ENCODE measurements at places on chromosomes 4 and X.

- DNase-seq, result no peak
Observed at GRCh38 chr4:40976343-40976742, 226.6 kb downstream of the NSUN7 start.

GRCh38 chr4:101370663-101371210, 23.4 kb upstream of the PPP3CA start:
- DNase-seq, result no peak

DNA sequence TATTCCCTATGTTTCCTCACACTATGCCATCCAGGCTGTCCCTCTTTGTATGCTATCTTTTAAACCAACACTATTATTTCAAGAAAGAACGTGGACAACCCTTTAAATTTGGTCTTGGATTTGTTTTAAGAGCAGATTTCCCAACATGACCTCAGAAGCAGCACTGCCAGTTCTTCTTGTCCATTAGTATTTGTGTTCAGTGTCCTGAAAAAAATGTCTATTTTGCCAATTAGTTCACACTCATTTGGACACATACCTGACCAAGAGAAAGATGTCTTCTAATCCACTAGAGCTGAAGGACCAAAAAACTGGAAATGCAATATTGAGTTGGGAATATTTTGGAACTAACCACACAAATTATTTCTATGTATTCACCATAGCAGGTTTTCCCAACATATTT, 223.2 kb upstream of the CNKSR2 start:
- no peak for DNase-seq

GRCh38 chrX:135596495-135596894, 76.0 kb downstream of the INTS6L start:
- peak; percentile 31 for DNase-seq

- DNase-seq, result no peak
Observed at GRCh38 chrX:84475596-84475995, 26.7 kb downstream of the HDX start.

DNA sequence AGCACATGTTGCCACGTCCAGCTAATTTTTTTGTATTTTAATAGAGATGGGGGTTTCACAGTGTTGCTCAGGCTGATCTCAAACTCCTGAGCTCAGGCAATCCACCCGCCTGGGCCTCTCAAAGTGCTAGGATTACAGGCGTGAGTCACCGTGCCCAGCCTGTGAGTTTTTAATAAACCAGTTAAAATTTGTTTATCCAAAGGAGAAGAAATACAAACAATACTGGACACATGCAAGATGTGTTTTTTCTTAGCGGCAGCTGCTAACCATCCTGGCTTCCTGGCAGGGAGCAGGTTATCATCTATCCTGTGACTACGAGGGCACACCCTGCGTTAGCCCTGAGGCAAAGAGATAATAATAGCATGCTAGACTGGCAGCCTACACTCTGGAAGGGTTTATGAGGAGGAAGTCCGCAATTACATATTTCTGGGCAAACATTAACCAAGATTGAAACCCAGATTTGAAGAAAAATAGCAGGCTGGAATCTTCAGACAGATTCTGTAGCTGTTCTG, 191.4 kb downstream of the SPRY1 start:
- DNase-seq, result no peak

- no peak for DNase-seq
Observed at GRCh38 chr4:186981161-186981560, 257.5 kb upstream of the FAT1 start.

GRCh38 chr4:102843938-102844337, 16.6 kb upstream of the UBE2D3 start:
- DNase-seq, result no peak

DNA sequence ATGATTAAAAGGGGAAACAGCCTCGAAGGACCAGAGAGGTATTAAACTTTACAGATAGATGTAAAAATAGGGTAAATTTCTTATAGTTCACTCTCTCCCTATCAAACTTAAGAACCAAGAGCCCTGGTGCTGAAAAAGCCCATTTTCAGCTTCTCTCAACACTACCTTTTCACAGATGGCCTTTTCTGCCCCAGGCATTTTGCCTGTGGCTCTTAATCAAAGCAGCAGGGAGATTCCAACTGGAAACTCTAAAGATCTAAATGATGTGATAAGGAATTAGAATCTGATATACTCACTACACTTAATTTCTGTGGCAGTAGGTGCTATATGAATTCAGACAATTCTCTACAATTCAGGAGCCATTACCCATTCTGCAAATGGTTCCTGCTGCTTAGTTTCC, 60.0 kb downstream of the AMMECR1 start:
- DNase-seq, result no peak

DNA sequence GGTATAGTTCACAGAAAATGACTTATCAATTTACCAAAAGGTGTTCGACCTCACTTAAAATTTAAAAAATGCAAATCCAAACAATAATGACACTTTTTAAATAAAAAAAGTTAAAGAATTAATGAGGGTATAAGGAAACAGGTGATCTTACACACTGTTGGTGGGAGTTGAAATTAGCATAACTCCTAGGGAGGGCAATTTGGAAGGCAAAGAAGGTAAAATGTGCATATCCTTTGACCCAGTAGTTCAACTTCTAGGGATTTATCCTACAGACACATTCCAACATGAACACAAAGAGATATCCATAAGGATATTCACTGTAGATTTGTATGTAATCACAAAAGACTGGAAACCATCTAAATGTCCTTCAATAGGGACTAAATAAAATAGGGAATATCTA, 143.8 kb upstream of the DGKK start:
- DNase-seq, result no peak

DNA sequence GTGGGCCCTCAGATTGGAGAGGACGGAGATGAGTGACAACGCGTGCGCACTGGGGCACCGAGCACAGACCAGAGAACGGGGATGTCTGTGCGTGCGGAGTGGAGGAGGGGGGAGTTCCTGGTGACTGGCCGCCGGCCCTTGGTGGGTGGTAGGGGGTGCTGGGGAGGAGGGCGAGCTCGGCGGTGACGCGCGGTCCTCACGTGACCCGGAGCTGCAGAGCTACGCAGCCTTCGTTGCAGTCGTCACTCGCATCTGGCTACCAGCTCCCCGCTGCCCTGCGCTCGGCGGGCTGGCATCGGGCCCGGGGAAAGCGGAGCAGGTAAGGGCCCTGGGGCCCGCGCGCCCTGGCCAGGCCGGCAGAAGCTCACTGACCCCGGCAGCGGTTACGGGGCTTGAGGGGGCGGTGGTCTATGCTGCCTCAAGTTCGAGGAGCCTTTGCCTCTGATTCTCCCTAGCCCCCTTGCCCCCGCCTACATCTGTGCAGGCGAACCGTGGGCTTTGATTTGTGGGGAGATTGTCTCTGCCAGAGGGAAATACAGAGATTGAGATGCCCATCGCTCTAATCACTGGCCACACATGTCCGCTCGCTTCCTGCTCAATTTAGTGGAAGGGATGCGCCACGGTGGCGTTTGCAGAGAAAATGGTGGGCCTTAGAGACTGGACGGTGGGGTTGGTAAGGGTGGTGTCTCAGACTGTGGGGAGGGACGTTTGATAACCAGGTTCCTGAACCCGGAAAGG, at the start of gene ARMCX4:
Gene ARMCX4 (plus strand): TSS at position 245 of the 738 bp plus-strand sequence. CDS start 3,134 bp downstream, outside the sequence.
- DNase-seq, result peak; percentile 14

- DNase-seq, result no peak
Observed at GRCh38 chrX:127085939-127086338, 266.4 kb downstream of the PRR32 start.

DNA sequence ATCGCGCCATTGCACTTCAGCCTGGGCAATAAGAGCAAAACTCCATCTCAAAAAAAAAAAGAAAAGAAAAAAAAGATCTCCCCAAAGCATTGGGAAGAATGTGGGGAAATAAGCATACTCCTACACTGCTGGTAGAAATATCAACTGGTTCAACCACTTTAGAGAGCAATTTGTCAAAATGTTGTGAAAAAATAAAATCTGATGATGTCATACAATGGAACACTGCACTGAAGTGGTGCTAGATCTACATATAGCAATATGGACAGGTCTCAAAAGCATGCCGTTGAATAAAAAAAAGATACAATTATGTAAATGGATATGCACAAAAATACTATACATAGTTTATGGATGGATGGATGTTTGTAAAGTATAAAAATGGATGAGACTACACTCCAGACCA, 18.3 kb upstream of the HUWE1 start:
- DNase-seq, result no peak

GRCh38 chr4:126778348-126778747, 854.4 kb upstream of the INTU start:
- no peak for DNase-seq

DNA sequence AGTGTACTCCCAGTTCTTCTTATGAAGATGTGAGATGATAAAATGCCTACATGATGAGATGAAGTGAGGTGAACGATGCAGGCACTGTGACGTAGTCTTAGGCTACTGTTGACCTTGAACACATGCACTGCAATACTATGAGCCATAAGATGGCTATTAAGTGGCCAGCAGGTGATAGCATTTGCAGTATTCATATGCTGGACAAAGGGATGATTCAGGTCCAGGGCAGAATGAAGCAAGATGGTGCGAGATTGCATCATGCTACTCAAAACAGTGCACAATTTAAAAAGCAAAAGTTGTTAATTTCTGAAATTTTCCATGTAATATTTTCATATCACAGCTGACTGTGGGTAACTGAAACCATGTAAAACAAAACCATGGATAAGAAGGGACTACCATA, 781.4 kb downstream of the PCDH18 start:
- DNase-seq, result no peak

GRCh38 chr4:123744664-123745290, 348.2 kb downstream of the SPRY1 start:
- DNase-seq, result no peak

GRCh38 chr4:19941434-19941833, 310.3 kb upstream of the SLIT2 start:
- DNase-seq, result no peak

DNA sequence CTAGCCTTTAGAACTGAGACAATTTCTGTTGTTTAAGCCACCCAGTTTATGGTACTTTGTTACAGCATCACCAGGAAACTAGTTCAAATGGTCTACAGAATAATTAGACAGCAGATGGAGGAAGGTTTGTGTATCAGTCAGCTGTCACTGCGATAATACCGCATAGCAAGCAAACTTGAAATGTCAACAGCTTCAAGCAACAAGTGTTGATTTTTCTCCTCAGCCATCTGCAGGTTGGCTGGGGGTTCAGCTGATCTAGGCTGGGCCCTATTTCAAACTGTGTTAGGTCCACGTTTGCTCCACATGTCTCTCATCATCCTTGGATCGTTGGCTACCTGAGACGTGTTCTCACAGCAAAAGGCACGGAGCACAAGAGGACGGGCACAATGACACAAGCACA, 19.2 kb upstream of the PHEX start:
- DNase-seq, result no peak

DNA sequence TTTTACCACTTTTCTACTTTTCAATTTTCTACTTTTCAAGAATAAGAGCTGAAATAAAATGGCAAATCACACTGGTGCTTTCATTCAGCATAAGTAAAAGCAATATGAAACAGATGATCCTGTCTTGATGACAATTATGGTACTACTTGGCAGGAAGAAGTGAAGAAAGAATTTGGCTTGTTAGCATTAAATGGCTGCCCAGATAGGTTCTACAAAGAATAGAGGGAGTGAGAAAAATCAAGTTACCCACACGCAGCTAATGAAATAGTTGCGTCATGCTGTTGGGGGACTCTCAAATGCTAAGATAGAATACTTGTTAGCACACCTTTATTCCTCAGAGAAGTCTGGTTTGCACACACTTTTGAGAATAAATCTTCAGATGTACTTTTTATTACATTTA, 12.5 kb upstream of the LCORL start:
- no peak for DNase-seq

- no peak for DNase-seq
Observed at GRCh38 chrX:125203737-125204578, 115.7 kb upstream of the TEX13C start.

DNA sequence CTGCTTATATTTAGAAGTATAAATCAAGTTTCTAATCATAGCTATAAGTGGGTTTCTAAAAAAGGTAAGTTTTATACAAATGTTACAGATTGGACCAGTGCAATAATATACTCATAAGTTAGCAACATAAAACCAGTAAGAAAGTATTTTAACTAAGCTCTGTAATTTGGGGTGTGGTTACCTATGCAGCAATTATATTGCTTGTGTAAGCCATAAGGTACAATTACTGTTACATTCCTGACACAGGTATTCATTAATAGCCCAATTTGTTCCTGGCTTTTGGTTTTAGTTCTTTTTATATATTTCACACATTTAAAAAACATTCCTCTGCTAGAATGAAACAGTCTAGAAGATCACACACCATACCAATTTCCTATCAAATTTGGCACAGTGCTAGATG, 115.1 kb downstream of the FRYL start:
- no peak for DNase-seq

DNA sequence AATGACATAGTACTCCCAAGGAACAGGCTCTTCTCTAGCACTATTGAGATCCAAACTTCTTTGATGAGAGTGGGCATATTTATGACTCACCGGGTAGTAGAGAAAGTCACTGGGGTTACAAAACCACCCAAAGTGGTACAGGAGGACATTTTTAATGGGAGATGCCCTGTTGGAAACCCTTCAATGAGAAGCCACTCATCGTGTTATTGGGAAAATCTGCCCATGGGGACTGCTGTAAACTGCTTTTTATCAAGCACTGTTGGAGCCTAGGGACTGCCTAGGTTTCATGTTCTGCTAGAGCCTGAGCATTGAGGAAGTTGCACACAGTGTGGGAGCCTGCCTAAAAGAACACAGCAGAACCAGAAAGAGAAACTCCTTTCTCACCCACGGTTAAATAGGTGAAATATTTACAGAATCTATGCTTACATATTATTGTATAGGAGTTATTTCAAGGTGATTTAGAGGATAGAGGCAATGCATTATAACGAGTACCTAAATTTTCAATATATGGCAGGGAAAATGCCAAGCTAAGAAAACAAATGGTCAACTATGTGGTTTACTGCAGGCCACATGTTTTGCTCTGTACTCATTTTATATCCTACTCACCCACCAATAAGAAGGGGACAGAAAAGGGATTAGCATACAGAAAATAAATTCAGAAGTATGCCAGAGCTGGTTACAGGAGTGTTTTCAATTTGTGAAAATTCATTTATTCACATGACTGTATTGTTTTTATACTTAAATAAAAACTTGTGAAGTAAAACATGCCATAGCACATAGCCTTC, 559.1 kb downstream of the FSTL5 start:
- DNase-seq, result no peak

GRCh38 chr4:144421839-144422565, 224.0 kb upstream of the HHIP start:
- DNase-seq, result no peak

- DNase-seq, result no peak
Observed at GRCh38 chr4:105277702-105278101, 131.0 kb downstream of the TET2 start.

DNA sequence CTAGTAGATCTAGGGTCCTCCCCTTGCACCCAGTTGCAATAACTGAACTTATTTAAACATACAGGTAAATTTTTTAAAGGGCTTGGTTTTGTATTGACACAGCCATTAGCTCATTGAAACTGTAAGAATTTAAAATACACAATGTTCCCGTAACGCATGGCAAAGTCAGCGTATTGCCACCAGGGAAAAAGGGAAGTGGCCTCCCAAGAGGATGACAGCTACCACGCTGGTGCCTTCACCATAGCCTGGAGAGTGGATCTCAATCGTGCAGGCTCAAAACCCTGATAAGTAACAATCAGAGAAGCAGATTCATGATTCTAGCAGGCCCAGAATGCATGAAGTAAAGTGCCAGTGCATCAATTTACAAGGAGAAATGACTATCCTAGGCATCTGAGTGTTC, 49.4 kb upstream of the RELL1 start:
- no peak for DNase-seq

- no peak for DNase-seq
Observed at GRCh38 chrX:41824551-41824950, 98.8 kb downstream of the CASK start.

Measured in activated gamma-delta T cell treated with Interleukin-2 at 50 U/mL for 16 hours (primary cell).